ENCODE measurements at places on chromosomes 12 and 14. TPM values are rescaled to one million over a fixed set of nuclear protein-coding genes. Genes with fewer than 3 reads are reported as not detected.

Gene LRRC10
- total RNA-seq, result not detected

Gene RAD9B
- 0.46 TPM for total RNA-seq

Gene KRT6C
- total RNA-seq, result not detected

Gene PTHLH
- 13.2 TPM for total RNA-seq

Gene ATG14
- total RNA-seq, result 5.3 TPM

Measured in A549 treated with Hydrocortisone at 1 μM for 4 hours (cell line).